Mesangial cell (primary cell): ENCODE measurements at places on chromosomes 13 and 19. TPM values are rescaled to one million over a fixed set of nuclear protein-coding genes. Genes with fewer than 3 reads are reported as not detected.

ZNF835 gene
- 0.65 and 1.3 TPM in 2 replicates for total RNA-seq

CEACAM3 gene
- not detected in 2 replicates for total RNA-seq

CYP4F2 gene
- total RNA-seq: 0.16 TPM in 1 of 2 replicates, not detected in the other

GNG7 gene
- under 0.01 and 1.1 TPM in 2 replicates for total RNA-seq

FGF21 gene
- not detected in 2 replicates for total RNA-seq
